ENCODE measurements at places on chromosomes 1 and 21.

GRCh38 chr1:207362962-207363860 lies 41.7 kb downstream of the CD55 start:
- no peak for DNase-seq

GRCh38 chr1:31488528-31488927 lies 75.5 kb downstream of the SERINC2 start:
- DNase-seq = no peak

- DNase-seq = no peak
Observed at GRCh38 chr1:226092965-226093364, 30.4 kb downstream of the H3-3A start.

DNA sequence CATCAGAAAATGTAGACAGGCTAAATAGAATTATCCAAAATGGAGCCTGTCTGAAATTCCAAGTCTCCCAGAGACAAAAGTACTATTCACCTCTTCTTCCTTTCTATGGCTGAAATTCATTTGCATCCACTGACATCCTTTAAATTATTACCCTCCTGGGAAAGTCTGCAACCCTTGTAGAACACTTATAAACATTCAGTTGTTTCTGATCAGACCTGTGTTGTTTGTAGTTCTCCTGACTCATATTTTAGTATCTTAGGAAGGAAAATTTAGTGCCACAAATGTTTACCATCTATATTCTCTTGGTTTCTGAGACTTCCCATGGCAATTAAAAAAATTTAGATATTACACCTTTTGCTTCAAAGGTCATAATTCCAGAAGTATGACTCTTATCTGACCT lies 69.6 kb upstream of the C1orf105 start:
- no peak for DNase-seq

- no peak for DNase-seq
Observed at GRCh38 chr1:157695417-157695816, 5.2 kb downstream of the FCRL3 start.

- DNase-seq = no peak
Observed at GRCh38 chr1:197394831-197395608, 127.0 kb downstream of the CRB1 start.

GRCh38 chr1:247268390-247269045 lies 12.6 kb downstream of the VN1R5 start:
- DNase-seq = no peak

GRCh38 chr1:11761988-11762406 lies at the start of gene C1orf167:
Gene C1orf167 (plus strand): TSS chr1:11762193. CDS start chr1:11764401, 2,208 bp downstream.
- no peak for DNase-seq

DNA sequence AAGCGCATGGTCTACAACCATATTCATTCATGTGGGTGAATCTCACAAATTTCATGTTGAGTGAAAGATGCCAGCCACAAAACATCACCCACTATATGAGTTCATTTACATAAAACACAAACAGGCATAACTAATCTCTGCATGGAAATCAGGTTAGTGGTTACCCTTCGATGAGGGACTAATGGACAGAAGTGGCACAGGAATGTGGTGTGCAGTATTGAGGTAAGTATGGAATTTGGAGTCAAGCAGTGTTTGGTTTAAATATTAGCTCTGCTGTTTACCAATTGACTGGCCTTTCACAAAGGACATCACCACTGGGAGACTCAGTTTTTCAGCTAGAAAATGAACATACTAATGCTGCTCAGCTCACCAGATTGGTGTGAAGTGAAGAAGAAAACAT lies 24.2 kb downstream of the CCDC185 start:
- DNase-seq = no peak

GRCh38 chr1:81432059-81432458 lies 368.7 kb upstream of the ADGRL2 start:
- DNase-seq = no peak

- DNase-seq = no peak
Observed at GRCh38 chr1:110896090-110896489, 23.1 kb downstream of the CD53 start.

DNA sequence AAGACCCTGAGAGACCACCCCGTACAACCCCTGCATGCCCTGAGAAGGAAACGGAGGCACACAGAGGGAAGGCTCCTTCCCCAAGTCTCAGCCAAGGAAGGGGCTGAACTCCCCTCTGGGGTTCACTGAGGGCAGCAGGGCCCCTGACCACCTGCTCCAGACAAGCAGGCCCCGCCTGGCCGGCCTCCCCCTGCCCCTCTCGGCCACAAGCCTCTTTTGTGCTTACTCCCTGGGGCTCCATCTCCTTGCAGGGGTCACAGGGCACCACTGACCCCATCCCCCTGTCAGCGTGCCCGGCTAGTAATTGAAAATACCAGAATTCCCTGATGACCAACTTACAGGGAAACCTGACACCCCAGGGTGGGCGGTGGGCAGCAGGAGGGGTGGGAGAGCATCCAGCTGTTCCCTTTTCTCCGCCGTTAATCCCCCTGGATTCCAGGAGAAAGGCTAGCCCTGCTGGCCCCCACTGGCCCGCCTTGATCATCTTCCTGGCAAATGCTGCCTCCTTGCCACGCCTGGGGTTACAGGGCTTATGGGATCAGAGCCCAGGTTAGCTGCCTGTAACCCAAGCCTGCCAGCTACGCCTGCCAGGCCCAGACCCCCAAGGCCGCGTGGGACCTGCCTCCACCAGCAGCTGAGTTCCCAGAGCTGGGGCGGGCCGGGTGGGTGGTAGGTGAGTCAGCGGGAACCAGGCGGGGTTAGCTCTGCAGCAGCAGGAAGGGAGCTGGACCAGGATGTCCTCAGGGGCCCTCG lies 96.1 kb downstream of the LACTBL1 start:
- no peak for DNase-seq

GRCh38 chr1:53246261-53247134 lies 8.2 kb upstream of the MAGOH start:
- DNase-seq = no peak

GRCh38 chr1:12778907-12779306 lies 5.4 kb downstream of the PRAMEF12 start:
- DNase-seq = no peak

- DNase-seq = no peak
Observed at GRCh38 chr1:153881751-153882150, 41.0 kb downstream of the GATAD2B start.

GRCh38 chr21:16408280-16408679 lies 678.5 kb downstream of the USP25 start:
- no peak for DNase-seq

- DNase-seq = no peak
Observed at GRCh38 chr1:193699261-193699660, 512.8 kb upstream of the B3GALT2 start.

- no peak for DNase-seq
Observed at GRCh38 chr1:40901886-40902852, 40.0 kb upstream of the CITED4 start.

- DNase-seq = no peak
Observed at GRCh38 chr21:38905752-38906151, 100.0 kb downstream of the ETS2 start.

GRCh38 chr1:41353744-41354143 lies 7.5 kb upstream of the FOXO6 start:
- DNase-seq = no peak

DNA sequence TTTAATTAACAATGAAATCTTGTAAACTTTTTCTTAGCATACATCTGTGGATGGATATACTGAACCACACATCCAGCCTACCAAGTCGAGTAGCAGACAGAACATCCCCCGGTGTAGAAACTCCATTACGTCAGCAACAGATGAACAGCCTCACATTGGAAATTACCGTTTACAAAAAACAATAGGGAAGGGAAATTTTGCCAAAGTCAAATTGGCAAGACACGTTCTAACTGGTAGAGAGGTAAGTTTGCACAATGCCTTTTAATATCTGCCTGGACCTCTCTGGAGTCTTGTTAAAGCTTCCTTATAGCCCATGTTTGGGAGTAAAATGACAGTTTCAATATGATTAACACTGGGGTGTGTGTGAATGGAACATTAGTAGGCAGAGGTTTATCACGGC lies 51.4 kb downstream of the MARK1 start:
- DNase-seq = no peak

- DNase-seq = no peak
Observed at GRCh38 chr1:111241797-111242196, 14.3 kb downstream of the CHI3L2 start.

DNA sequence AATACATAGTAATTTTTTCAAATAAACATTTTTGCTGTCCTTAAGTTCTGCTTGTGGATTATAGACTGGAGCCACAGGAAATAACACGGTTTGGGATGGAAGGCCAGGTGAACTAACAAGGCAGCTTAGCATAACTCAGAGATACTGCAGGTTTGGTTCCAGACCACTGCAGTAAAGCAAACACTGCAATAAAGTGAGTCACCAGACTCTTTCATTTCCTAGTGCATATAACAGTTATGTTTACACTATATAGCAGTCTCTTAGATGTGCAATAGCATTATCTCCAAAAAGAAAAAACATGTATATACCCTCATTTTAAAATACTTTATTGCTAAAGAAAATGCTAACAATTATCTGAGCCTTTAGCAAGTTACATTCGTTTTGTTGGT lies 22.0 kb downstream of the LRRC42 start:
- DNase-seq = no peak

All from stimulated activated CD8-positive, alpha-beta memory T cell treated with anti-CD3 and anti-CD28 coated beads, Interleukin-7, amount 100 ng/mL, for 1 hour (primary cell).